ENCODE measurements at places on chromosomes 4 and X. TPM values are rescaled to one million over a fixed set of nuclear protein-coding genes. Genes with fewer than 3 reads are reported as not detected.

SSX4B gene
- 0.19 TPM for total RNA-seq

GRCh38 chr4:157217708-157218107 is 2.8 kb upstream of the GRIA2 start:
- H3K36me3 ChIP-seq, result no peaks in the 10 kb centered on the region
- H3K4me1 ChIP-seq, result peaks cover 14% of the 10 kb centered on the region
- H3K27ac ChIP-seq, result no peak overlapping the region
- peak; percentile 40 for DNase-seq

GRCh38 chr4:137181293-137181899 is 350.9 kb downstream of the PCDH18 start:
- H3K27me3 ChIP-seq, result no peaks in the 10 kb centered on the region
- no peaks in the 10 kb centered on the region for H3K4me1 ChIP-seq
- no peak overlapping the region for H3K27ac ChIP-seq
- no peaks in the 10 kb centered on the region for H3K36me3 ChIP-seq
- no peak overlapping the region for H3K4me3 ChIP-seq

- no peaks in the 10 kb centered on the region for H3K27me3 ChIP-seq
- H3K4me3 ChIP-seq, result no peak overlapping the region
- DNase-seq, result no peak
- H3K36me3 ChIP-seq, result no peaks in the 10 kb centered on the region
- peaks cover 12% of the 10 kb centered on the region for H3K4me1 ChIP-seq
- no peak overlapping the region for H3K27ac ChIP-seq
These were observed 40.7 kb upstream of the AP1S2 start for GRCh38 chrX:15895334-15895733.
